ENCODE measurements at places on chromosomes 1 and 21. TPM values are rescaled to one million over a fixed set of nuclear protein-coding genes. Genes with fewer than 3 reads are reported as not detected.

LPAR3 gene
- total RNA-seq = 13.0 TPM

AQP10 gene
- not detected for total RNA-seq

ZBTB7B gene
- total RNA-seq = 39.7 TPM

ARF1 gene
- 685 TPM for total RNA-seq

BNIPL gene
- total RNA-seq = 2.4 TPM

TMEM269 gene
- total RNA-seq = not detected

WNT3A gene
- 1.5 TPM for total RNA-seq

GPR161 gene
- 11.8 TPM for total RNA-seq

KRTAP8-1 gene
- total RNA-seq = not detected

ELOA gene
- total RNA-seq = 50.9 TPM

- no peaks in the 10 kb centered on the region for H3K36me3 ChIP-seq
- no peak overlapping the region for H3K4me3 ChIP-seq
- no peak for DNase-seq
- H3K4me1 ChIP-seq = no peaks in the 10 kb centered on the region
- H3K27ac ChIP-seq = no peak overlapping the region
- H3K27me3 ChIP-seq = no peaks in the 10 kb centered on the region
These were observed 9.0 kb upstream of the RBM8A start for GRCh38 chr1:145936247-145936646.

DNA sequence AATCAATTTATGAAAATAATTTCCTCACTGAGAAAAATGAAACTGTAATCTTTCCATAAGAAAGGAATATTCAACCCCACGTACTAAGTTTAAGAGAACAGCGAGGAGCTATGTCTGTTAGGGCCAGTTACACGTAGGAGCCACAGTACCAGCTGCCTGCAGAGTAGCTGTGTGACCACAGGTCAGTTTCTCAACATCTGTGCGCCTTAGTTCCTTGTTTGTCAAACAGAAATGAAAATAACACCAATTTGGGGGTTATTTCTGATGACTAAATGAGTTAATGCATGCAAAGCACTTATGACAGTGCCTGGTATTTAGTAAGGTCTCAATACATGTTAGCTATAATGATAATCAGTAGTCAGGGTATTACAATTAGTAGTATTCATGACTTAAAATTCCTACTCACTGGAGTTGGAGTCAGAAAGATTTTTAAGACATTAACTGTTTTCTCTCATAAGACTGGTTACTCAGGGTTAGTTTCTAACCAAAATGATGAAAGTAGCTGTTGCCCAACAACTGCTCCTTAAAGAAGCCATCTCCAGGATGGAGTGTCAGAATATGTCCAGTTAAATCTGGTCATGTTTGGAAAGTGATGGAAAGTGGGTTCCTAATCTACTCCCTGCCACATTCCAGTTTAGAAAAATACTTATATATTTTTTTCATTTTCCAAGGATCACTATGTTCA lies 85.8 kb upstream of the ZNF648 start:
- no peaks in the 10 kb centered on the region for H3K27me3 ChIP-seq
- DNase-seq = no peak
- peaks cover 20% of the 10 kb centered on the region for H3K4me1 ChIP-seq
- H3K36me3 ChIP-seq = no peaks in the 10 kb centered on the region
- H3K27ac ChIP-seq = no peak overlapping the region
- H3K4me3 ChIP-seq = no peak overlapping the region

DNA sequence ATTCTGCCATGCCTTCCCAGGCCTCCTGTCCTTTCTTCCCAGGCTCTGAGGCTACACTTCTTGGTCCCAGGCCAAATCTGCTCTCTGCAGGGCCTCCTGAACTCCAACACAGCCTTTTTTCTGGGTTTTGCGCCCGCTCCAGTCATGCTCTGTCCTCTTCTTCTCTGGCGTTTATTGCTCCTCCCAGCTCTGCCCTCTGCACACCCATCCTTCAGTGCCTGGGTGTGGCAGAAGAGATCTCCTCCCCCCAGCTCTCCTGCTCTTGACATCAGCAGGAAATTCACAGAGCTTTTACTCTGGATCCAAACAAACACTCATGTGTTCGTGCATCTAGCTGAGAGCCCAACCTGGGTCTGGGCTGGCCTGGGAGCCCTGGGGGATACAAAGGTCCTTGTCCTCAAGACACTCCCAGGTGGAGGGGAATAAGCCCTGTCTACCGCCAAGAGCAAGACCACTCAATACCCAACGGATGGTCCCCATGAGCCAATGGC lies 22.9 kb upstream of the EPS8L3 start:
- H3K36me3 ChIP-seq = no peaks in the 10 kb centered on the region
- peak; percentile 70 for DNase-seq
- no peak overlapping the region for H3K4me3 ChIP-seq

DNA sequence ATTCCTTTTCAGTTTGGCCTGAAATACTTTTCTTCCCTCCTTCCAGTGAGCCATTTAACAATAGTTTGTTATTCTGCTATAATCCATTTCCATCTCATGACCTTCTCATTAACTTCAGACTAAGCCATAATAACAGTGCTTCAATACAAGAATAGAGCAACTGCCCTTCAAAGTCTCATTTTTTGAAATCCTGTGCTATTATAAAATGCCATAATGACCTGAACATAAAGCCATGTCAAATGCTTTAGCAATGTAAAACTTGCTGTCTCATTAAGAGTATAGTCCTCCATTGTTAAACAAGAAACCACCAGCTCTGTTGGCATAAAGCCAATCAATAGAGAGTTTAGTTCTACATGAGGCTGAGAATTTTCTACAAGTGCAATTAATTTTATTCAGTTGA lies 9.6 kb upstream of the PIGK start:
- H3K4me1 ChIP-seq = no peaks in the 10 kb centered on the region
- H3K36me3 ChIP-seq = no peaks in the 10 kb centered on the region
- DNase-seq = no peak
- H3K27ac ChIP-seq = no peak overlapping the region
- H3K4me3 ChIP-seq = no peak overlapping the region

GRCh38 chr1:112909847-112910246 lies 46.1 kb downstream of the SLC16A1 start:
- H3K27me3 ChIP-seq = no peaks in the 10 kb centered on the region
- H3K4me3 ChIP-seq = no peak overlapping the region
- peaks cover 22% of the 10 kb centered on the region for H3K4me1 ChIP-seq
- H3K36me3 ChIP-seq = peaks cover 36% of the 10 kb centered on the region

DNA sequence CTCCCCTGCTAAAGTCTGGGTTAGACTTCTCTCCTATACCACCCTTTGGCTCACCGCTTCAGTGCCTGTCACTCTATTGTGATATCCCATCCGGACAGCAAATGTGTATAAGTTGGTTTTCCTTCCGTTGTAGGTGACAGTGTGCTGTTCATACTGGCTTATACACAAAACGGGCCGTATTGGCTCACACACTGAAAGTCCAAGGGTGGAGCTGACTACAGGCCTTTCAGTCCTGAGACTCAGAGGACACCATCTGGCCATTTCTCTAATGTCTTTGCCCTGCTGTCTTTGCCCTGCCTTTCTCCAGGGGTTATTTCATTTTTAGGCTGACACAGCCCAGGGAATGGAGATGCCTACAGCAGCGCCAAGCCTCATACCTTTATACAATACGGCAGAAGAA lies 90.7 kb downstream of the URB2 start:
- no peak overlapping the region for H3K27ac ChIP-seq
- H3K4me3 ChIP-seq = no peak overlapping the region
- no peaks in the 10 kb centered on the region for H3K27me3 ChIP-seq

DNA sequence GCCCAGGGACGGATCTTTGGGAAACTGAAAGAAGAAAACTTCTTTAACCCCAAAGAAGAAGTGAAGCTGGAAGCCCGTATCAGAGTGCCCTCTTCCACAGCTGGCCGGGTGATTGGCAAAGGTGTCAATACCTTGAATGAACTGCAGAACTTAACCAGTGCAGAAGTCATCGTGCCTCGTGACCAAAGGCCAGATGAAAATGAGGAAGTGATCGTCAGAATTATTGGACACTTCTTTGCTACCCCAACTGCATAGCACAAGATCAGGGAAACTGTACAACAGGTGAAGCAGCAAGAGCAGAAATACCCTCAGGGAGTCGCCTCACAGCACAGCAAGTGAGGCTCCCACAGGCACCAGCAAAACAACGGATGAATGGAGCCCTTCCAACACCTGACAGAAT lies 114.0 kb downstream of the NBPF12 start:
- DNase-seq = no peak
- H3K36me3 ChIP-seq = no peaks in the 10 kb centered on the region
- peaks cover 2% of the 10 kb centered on the region for H3K4me1 ChIP-seq
- no peak overlapping the region for H3K27ac ChIP-seq
- no peaks in the 10 kb centered on the region for H3K27me3 ChIP-seq
- no peak overlapping the region for H3K4me3 ChIP-seq

DNA sequence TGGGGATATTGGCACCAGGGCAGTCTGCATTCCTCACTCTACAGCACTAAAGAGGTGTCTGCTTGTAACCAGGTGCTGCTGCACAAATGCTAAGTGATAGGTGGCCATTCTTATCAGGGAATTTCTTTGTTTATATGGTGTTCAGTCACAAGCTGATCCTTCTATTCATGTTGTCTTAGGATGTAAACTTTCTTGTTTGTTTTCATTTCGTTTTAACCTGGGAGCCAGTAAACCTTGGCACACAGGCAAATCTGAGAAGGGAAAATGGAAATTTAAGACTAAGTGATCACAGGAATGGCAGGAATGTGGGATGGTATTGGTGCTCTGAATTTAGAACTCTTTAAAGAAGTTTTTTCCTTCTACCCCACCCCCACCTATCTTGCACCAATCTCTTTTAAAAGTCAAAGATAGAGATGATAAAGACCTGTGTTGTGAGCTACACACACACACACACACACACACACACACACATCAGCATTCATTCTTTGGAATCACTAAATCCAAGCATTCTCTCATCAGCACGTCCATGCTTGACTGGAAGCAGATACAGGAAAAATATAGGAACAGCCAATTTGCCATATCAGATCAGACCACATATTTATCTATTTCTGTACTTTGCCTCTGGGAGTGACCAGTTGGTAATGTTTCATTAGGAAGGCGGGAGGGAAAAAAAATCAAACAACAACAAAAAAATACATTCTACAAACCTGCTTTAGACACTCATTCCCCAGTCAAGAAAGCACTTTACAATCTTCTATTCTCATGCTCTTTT lies 451.4 kb upstream of the ADGRL2 start:
- no peak overlapping the region for H3K4me3 ChIP-seq
- no peaks in the 10 kb centered on the region for H3K4me1 ChIP-seq
- no peak for DNase-seq
- no peak overlapping the region for H3K27ac ChIP-seq
- H3K27me3 ChIP-seq = 0 out of 2 replicates have a peak, but pooled peaks cover 9% of the 10 kb centered on the region

- H3K4me3 ChIP-seq = no peak overlapping the region
- no peaks in the 10 kb centered on the region for H3K36me3 ChIP-seq
- H3K4me1 ChIP-seq = no peaks in the 10 kb centered on the region
- DNase-seq = no peak
- H3K27ac ChIP-seq = no peak overlapping the region
- no peaks in the 10 kb centered on the region for H3K27me3 ChIP-seq
These were observed 41.9 kb upstream of the CACYBP start for GRCh38 chr1:174957829-174958228.

GRCh38 chr21:31161157-31161556 lies 122.9 kb upstream of the KRTAP19-8 start:
- peaks cover 14% of the 10 kb centered on the region for H3K36me3 ChIP-seq
- DNase-seq = no peak
- H3K4me3 ChIP-seq = no peak overlapping the region
- peaks cover 8% of the 10 kb centered on the region for H3K4me1 ChIP-seq

GRCh38 chr1:180594723-180595122 lies 36.0 kb downstream of the OVAAL start:
- H3K4me3 ChIP-seq = no peak overlapping the region
- H3K27ac ChIP-seq = no peak overlapping the region
- H3K36me3 ChIP-seq = no peaks in the 10 kb centered on the region
- no peak for DNase-seq
- no peaks in the 10 kb centered on the region for H3K27me3 ChIP-seq

DNA sequence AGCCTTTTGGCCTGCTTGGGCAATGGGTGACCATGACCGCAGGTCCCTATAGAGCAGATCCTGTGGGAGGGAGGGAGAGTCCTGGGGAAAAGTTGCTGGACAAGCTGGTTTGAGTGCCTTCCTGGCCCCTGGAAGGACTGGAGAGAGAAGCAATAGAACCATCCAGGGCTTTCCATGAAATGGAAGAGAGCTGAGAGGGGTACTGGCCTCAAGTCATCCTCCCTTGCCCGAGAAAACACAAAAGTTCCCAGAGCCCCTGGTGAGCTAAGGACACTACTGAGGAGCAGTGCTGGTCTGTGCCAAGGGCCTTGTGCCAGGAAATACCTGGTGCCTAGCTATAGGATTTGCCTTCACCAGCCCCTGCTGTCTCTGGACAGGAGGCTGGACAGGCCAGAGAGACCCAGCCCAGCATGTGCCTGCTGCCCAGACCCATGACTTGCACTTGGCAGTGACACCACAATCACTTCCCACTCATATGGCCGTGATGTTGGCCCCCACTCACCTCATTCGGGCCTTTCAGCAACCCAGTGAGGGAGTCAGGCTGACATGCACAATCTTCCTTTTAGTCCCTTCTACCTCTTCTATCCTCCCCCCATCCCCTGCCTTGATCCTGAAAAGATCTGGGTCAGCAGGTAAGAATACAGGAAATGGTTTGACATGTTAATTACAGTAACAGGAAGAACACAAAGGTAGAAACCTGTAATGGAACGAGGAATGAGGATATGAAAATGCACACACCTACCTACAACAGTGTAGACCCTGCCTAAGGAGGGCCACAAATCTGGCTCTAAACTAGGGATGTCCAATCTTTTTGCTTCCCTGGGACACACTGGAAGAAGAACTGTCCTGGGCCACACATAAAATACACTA lies 7.0 kb downstream of the SH3BP5L start:
- no peak overlapping the region for H3K4me3 ChIP-seq
- H3K27me3 ChIP-seq = no peaks in the 10 kb centered on the region
- no peak overlapping the region for H3K27ac ChIP-seq
- peaks cover 39% of the 10 kb centered on the region for H3K4me1 ChIP-seq
- no peak for DNase-seq

DNA sequence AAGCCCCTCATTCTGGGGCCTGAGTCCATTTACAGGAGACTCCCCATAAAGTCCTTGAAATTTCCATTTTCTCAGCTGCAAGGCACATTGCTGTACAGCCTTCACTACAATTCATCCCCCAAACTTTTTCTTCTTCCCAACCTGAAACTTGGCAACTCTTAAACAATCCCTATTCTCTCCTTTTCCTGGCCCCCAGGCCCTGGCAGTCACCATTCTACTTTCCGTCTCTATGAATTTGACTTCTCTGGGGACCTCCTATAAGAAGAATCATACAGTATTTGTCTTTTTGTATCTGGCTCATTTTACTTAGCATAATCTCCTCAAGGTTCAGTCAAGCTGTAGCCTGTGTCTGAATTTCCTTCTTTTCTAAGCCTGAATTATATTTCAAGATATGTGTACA lies 332.9 kb downstream of the PCP4 start:
- H3K36me3 ChIP-seq = no peaks in the 10 kb centered on the region
- H3K27me3 ChIP-seq = no peaks in the 10 kb centered on the region
- H3K4me1 ChIP-seq = no peaks in the 10 kb centered on the region
- no peak for DNase-seq
- no peak overlapping the region for H3K27ac ChIP-seq

DNA sequence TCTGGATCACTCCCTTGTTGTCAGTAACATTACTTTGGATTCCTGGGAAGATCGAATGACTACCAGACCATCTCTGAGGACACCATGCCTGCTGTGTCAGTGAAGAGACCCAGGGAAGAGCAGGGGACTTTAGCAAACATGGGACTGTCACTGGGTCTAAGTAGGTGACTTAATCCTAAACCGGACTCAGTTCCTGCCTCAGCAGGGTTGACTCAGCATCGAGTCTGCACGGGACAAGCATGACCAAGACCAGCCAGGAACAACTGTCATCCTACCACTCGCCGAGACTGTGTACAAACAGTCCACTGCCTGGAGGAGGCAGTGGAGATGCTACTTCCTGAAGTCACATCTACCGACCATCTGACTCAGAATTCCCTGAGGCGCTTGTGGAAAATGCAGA lies 53.2 kb upstream of the RAB4A start:
- H3K4me1 ChIP-seq = peaks cover 22% of the 10 kb centered on the region
- DNase-seq = peak; percentile 58
- H3K36me3 ChIP-seq = no peaks in the 10 kb centered on the region
- H3K27ac ChIP-seq = no peak overlapping the region
